Stimulated activated CD4-positive, alpha-beta T cell treated with anti-CD3 and anti-CD28 coated beads, Interleukin-4, amount 100 ng/mL, for 48 hours (primary cell): ENCODE measurements at places on chromosomes 5 and 9.

DNA sequence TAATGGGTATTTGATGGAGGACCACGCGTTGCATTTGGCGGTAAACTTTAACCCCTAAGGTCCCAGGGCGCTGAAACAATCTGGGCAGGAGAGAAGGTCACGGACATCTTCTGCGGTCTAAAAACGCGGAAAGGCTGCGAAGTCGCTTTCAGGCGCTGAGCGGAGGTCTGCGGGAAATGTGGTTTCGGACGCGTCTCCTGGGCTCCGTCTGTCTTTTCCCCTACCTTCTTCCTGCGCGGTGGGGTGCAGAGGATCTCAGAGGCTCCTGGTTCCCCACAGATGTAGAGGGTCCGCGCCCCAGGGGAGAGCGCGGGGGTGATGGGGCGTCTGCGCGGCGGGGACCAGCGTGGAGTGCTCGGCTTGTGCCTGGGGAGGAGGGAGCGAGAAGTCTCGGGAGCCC, 58.4 kb downstream of the ZNF510 start:
- DNase-seq, result no peak

DNA sequence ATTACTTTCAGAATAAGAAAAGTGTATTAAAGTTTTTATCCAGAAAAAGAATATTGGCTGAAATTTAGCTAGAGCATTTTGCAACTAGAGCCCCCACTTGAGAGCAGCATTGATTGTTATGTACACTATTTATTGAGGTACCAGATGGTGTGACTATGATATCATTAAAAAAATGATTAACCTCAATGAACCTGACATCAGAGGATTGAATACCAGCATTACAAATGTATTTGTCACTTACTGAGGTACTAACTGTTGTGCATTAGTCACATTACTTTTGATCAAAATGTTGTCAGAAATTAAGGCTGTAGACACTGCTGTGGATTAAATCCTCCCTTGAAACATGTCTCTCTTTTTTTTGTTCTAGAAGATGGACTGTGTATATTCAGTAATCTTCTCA, 127.8 kb upstream of the DHFR start:
- DNase-seq, result no peak

DNA sequence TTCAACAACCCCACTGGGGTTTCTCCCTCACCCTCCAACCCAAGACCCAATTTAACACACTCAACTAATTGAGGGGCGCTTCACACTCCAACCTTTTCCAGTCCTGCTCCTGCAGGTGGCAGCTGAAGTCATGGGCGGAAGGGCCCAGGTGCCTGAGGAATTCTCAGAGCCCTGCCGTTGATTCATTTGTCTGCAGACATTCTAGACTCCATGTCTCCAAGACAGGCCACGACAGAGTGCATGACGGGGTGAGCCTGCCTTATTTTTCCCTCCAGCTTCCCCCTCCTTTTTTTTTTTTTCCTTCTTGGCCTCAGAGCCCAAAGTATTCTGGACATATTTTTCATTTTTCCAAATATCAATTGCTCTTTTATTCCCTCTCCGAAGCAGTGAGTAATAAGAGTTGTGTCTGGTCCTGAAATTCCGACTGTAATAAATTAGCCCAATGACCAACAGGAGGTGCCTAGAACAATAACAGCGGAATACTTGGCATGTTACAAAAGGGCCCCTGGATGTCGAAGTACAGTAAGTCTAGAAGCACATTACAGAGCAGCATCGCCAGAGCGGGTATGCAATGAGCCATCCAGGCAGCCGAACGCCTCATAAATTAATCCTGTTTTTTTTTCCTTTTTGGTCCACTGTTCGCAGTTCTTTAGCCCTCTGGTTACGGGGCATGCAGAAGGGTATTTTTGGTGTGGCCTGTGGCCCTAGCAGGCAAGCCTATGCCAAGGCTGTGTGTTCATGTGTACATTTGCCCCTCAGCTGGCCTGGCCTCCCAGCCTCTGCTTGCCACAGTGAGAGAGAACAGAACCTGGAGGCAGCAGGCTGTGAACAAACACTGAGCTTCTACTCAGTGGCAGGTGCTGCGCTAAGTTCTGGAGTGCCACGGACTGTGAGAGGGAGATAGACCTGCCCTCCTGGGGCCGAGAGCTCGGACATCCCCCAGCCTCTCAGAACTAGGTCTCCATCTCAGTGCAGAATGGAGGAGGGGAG, 8.6 kb upstream of the SMIM23 start:
- DNase-seq, result no peak

DNA sequence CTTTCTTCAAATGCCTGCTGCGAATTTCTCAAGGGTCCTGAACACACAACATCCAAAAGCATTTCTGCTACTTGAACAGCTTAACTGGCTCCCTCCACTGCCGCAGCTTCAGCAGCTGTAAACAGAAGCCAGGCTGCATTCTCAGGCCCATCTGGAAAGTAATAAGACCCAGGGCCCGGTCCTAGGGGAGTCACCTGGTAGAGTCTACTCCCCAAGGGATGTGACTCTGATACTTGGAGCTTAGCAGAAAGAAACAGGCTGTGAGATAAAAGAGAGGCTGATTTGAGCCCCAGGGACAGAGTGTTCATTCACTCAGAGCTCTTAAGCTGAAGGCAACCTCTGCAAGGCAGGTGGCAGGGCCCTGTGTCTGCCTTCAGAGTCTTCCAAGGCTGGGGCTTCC, 356.8 kb downstream of the SPOCK1 start:
- DNase-seq, result no peak

GRCh38 chr5:154284433-154284832, 93.9 kb downstream of the GALNT10 start:
- DNase-seq, result no peak

GRCh38 chr5:160312960-160313727, 780 bp upstream of the CCNJL start:
- no peak for DNase-seq

GRCh38 chr5:133895979-133896845, 72.2 kb downstream of the C5orf15 start:
- no peak for DNase-seq

GRCh38 chr9:122236681-122237080, 7.9 kb upstream of the LHX6 start:
- DNase-seq, result no peak

DNA sequence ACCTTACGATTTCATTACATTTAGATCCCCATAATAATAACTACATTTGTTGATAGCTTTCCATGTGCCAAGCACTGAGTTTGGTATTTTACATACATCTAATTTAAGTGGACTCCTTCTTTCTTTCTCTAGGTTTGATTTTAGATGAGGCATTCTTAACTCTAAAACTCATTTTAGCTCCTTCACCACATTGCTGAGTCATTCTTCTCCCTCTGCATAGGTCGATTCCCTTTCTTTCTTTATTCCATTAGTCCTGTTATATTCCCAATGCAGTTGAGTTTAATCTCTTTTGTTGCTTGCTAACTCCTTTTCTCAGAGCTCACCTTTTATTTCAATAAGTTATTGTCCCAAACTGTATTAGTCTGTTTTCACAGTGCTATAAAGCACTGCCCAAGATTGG, 329.8 kb downstream of the TAF11L14 start:
- no peak for DNase-seq

DNA sequence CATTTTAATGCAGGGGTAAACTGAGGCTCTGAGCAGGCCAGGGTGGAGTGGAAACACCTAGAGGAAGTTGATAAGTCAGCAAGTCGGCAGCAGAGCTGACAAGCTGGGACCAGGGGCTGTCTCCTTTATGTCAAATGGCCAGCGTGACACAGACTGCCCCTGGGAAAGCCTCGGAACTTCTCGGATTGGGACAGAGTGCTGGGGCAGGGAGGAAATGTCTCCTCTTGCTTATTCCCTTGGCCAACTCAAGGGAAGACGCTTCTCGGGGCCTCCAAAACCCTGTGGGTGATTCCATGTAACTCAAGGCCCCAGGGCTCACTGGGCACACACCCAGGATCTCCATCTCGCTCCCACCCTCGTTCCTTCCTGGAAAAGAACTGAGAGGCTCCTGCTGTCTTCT, 25.4 kb upstream of the ANXA6 start:
- DNase-seq, result no peak

DNA sequence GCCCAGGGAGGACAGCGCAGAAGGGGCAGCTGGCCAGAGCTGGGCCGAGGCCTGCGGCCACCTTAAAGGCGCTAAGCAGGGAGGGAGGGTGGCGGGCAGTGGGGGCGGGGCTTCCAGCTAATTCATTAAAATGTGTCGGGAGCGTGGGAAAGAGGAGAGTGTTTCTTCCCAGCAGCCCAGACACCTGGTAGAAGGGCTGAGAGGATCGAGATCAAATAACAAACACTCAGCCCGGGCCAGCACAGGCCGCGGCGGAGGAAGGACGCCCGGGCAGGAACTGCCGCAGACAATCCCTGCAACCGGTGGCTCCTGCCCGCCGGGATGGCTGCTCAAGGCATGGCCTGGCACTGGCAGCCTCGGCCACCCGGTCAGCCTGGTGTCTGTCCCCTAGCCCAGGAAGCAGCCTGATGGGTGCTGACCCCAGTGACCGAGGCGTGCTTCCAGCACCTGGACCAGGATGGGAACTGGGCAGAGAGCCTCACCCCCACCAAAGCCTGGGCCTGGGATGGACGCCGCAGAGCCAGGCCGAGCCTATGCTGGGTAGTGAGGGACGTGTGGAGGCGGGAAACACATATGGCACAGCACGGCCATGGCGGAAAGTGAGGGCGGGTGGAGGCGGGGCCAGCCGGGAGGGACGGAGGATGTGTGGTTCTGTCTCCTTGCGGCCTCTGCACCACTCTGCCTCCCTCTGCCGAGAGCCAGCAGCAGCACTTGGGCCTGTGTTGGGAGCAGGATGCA, 3.2 kb upstream of the NRARP start:
- peak; percentile 65 for DNase-seq

- DNase-seq, result peak; percentile 4
These were observed 40.3 kb upstream of the LRRC70 start for GRCh38 chr5:62538017-62538942.

GRCh38 chr5:134877159-134877558, 3.0 kb downstream of the TXNDC15 start:
- DNase-seq, result no peak

DNA sequence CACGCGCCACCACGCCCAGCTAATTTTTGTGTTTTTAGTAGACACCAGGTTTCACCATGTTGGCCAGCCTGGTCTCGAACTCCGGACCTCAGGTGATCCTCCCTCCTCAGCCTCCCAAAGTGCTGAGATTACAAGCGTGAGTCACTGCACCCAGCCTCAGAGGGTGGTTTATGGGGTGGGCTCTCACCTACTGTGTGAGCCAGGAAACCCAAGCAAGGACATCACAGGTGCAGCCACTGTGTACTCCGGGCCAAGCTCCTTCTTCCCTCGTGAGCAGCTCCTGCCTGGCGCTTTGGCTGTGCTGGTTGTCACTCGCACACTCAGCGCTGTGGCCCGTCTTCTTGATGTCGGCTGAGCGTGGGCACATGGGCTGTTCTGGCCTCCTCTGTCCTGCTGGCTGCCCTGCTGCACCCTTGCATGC, 70.1 kb downstream of the WNK2 start:
- no peak for DNase-seq

DNA sequence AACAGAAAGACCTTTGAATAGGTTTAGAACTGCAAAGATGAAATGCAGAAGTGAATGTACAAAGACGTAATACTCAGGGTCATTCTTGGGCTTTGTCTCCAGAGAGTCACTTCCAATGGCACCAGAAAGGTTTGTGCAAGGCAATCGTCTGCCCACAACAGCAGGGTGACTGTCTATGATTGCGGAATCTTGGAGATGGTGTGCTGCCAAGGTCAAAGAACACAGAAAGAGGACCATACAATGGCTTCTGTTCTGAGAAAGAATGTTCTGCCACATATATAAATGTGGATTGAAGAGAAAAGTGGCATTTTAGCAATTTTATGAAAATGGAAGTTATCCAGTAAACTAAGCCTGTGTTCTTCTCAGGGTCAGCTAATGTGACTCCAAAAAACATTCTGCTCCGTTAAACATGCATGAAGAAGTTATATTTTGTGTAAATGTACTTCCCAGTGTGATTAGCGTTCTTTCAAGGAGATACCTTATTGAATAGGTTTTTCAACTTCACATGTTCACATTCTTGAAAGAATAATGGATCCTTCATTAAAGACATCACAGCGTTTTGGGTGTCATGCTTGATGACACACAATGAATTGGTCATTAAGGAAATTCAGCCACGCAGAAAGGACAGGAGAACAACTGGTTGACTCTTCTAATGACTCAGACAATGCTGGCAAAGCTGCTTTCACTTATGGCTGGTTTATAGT, 73.4 kb upstream of the CDH6 start:
- no peak for DNase-seq

GRCh38 chr9:91101611-91102168, 260.0 kb downstream of the AUH start:
- DNase-seq, result peak; percentile 73

GRCh38 chr9:80934095-80934494, 755.3 kb downstream of the TLE1 start:
- no peak for DNase-seq

GRCh38 chr9:132833550-132834121, 44.4 kb downstream of the AK8 start:
- DNase-seq, result no peak

- no peak for DNase-seq
These were observed at the start of gene SNCAIP for GRCh38 chr5:122311961-122312590. SNCAIP (plus strand) TSS chr5:122312237; CDS start chr5:122391135, 78,898 bp downstream.

- no peak for DNase-seq
These were observed 47.0 kb upstream of the SEMA6A start for GRCh38 chr5:116621599-116621998.

DNA sequence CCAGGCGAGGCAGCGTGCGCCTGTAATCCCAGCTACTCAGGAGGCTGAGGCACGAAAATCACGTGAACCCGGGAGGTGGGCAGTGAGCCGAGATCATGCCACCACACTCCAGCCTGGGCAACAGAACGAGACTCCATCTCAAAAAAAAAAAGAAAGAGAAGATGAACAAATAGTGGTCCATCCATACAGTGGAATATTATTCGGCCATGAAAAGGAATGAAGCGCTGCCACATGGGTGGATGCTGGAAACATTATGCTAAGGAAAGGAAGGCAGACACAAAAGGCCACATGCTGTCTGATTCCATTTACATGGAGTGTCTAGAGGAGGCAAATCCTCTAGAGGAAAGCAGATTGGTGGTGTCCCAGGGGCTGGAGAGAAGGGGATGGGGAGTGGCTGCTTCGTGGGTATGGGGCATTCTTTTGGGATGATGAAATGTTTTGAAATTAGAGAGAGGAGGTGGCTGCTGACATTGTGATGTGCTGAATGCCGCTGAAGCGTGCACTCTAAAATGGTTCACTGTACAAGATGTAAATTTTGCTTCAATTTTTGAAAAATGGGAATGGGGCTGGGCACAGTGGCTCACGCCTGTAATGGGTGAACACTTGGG, 17.0 kb downstream of the PLPP7 start:
- DNase-seq, result no peak

DNA sequence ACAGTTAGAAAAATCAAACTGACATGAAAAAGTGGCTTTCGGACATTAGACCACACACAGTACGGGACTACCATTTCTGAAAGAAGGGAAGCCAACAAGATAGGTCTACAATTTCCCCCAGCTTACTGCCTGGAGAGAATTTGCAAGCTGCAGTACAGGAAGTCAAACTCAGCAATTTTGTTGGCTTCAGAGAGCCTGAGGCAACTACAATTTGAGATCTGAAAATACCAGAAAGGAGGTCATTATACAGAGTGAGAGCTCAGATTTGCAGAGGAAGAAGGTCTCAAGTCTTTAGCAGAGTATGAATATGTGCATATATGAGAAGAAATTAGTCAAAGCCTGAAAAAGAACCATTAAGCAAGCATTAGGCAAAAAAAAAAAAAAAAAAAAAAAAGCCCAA, 83.0 kb downstream of the OXCT1 start:
- DNase-seq, result no peak
